ENCODE measurements at places on chromosomes 3 and 15.

DNA sequence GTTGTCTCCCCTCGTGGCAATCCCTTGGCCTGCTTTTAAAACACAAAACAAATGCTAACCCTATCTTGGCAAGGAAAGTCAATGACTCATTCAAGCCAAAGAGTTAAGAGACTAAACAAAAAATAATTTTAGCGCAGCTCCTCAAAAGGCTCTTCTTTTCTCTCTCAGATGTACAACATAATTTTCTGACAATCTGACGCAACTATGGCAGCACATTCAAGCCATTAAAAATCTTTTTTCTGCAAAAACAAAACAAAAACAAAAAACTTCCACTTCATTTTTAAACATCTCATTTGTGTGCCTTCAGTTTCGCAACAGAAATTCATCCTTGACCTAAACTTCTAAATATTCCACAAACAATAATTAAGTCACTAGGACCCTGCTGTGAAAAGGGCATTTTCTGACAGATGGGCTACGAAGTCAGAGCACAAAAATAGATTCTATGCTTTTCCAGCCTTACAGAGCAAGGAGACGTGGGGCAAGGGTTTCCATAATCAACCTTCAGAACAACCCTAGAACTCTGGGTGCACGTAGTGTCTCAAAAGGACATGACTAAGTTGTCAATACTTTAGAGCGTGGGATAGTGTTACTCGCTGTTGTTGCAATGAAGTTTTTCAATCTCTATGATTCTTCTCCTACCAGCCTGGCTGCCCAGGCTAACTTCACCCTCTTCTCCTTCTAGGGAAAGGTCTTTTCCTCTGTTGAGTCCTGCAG lies 84.3 kb downstream of the MB21D2 start:
- DNase-seq: no peak

DNA sequence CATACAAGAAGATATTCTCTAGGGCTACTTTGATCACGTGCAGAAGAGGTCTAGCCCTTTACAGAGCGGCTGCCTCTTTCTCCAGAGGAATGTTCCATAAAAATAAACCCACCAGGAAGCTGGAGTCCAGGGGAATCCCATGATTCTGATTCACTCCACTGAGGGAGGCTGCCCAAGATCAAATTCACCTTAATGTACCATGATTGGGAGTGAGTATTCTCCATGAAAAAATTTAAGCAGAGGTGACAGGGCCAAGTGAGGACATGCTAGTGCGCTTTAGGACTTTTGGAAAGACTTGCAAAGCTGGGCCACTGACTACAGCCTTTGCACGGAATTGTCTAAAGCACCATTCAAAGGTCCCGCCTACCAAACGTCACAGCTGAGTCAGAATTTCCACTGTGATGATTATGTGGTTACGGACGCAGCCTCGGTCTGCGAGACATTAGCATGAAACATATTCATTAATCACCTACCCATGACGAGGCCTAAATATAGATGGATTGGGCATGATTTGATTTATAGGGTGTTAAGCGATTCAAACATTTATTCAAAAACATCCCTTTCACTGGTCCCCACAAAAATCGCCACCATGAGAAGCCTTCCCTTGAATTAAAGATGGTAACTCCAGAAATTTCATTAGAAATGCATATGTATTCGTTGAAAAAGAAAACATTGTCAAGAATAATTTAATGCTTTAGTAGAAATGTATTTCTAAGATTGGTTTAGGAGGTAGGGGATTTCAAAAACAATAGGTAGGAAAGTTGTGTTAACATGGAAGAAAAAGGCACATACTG lies 152.6 kb downstream of the GREM1 start:
- no peak for DNase-seq

GRCh38 chr3:116579840-116580239 lies 129.7 kb upstream of the TUSC7 start:
- no peak for DNase-seq

GRCh38 chr3:77150759-77151158 lies 110.9 kb downstream of the ROBO2 start:
- DNase-seq: no peak

GRCh38 chr3:19016851-19017250 lies 131.5 kb upstream of the KCNH8 start:
- no peak for DNase-seq

- no peak for DNase-seq
Observed at GRCh38 chr15:34927726-34928125, 41.8 kb downstream of the AQR start.

DNA sequence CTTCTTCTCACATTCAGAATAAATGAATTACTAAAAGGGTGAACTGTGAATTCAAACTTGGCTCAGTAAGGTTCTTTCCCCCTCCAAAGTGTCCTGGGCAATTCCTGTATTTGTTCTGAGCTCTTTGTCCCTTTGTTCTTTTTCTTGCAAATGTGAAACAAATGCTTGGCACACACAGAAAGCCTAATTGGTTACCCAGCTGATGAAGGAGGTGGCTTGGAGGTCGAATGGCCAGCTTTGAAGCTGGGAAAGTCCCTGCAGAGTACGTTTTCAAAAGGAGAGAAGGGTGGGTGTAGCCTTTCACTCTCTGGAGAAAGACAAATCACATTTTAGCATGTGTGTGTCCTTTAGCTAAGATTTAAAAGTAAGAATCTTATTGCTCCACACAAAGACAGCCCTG lies 154.4 kb downstream of the PEX5L start:
- DNase-seq: no peak

DNA sequence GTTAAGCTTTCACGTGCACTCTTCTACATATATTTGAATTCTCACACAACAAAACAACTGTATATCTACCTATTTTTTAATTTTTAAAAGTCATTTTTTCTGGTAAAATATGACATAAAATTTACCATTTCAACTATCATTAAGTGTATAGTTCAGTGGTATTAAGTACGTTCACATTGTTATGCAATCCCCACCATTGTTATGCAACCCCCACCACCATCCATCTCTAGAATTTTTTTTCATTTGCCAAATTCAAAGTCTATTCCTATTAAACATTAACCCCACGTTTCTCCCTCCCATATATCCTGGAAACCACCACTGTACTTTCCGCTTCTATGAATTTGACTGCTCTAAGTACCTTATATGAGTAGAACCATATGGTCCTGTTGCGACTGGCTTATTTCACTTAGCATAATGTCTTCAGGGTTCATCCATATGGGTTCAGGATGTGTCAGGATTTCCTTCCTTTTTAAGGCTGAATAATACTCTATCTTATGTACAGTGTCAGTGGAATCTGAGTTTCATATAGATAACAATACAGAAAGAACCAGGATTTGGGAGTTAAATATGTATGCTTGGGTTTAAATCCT lies 279.2 kb downstream of the DOCK3 start:
- no peak for DNase-seq

DNA sequence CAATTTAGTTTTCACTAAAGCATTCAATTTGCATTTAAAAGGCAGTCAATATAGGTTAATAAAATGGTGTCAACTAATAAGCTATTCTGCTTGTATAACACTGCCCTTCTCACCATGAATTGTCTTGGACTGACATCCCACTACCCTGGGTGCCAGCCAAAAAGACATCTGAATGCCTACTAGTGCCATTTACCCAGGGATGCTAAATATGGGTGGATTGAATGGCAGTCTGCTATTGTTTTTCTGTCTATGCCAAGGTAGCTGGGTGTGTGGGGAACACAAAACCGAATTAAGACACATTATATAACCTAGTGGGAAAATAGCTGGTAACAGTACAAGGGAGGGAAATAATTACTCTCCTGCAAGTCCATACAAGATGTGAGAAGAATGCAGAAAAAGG lies 240.0 kb upstream of the CFAP20DC start:
- DNase-seq: no peak

GRCh38 chr3:354432-354831 lies 157.9 kb downstream of the CHL1 start:
- DNase-seq: peak; percentile 0

Data from stimulated activated CD8-positive, alpha-beta memory T cell treated with anti-CD3 and anti-CD28 coated beads, Interleukin-2, amount 100 ng/mL, for 48 hours (primary cell).